ENCODE measurements at places on chromosomes 2 and 18. TPM values are rescaled to one million over a fixed set of nuclear protein-coding genes. Genes with fewer than 3 reads are reported as not detected.
A peak's percentile ranks its signal among the peaks of the same experiment; 100 is the strongest.

- DNase-seq: peak; percentile 47
These were observed 47.7 kb upstream of the PLA2R1 start for GRCh38 chr2:160109939-160110673.

DNA sequence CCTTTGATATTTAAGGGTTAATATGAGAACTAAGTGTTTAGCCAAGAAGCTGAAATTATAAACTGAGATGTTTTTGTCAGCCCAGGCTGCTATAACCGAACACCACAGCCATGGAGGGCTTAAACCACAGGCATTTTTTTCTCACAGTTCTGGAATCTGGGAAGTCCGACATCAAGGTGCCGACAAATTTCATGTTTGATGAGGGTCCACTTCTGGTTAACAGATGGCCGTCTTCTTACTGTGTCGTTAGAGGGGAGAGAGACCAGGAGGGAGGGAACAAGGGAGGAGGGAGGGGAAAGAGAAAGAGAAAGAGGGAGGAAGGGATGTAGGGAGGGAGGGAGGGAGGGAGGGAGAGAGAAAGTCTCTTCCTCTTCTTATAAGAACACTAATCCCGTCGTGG, 6.5 kb upstream of the CNDP2 start:
- DNase-seq: no peak

DNA sequence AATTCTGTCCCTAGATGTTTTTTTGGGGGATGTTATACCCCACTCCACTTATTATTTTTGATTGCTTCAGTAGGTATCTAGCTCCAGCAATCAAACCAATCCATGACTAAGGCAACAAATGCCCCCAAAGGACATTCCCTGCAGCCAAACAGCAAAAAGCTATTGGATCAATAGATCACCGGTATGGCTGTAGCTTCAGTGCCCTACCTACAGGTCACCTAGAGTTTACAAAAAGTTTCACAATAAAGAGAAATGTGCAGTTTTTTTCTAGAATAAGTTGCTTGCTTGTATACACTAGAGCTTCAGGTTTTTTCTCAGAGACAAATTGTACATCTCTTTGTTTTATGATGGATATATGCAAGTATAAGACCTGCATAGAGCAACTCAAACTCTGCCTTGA, 27.7 kb downstream of the PDE11A start:
- no peak for DNase-seq

LOXL3 gene
- total RNA-seq: 0.81 TPM

- DNase-seq: no peak
These were observed 12.7 kb upstream of the FZD5 start for GRCh38 chr2:207782238-207783030.

GRCh38 chr2:108278631-108279030, 10.1 kb upstream of the SULT1C2 start:
- no peak for DNase-seq

DNA sequence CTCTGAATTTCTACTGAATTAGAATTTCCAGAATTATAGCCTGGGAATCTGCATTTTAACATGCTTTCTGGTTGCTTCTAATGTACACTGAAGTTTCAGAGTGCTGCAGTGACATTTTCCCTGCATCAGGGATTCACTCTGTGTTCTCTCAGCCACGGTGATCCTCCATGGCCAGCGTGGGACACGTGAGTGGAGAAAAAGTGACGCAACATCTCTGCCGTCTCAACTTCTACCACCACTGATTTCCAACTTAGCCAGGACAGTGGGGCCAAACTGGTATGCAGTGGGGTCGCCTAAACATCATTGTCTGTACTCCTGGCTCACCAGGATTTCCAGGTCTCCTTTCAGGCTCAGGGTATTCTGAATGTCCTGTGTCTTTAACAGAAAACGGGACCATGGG, 44.6 kb downstream of the LAMA3 start:
- no peak for DNase-seq

All from Caki2 (cell line).